Activated CD4-positive, alpha-beta T cell treated with anti-CD3 and anti-CD28 coated beads for 24 hours (primary cell): ENCODE measurements at places on chromosomes 2 and 18.
A peak's percentile ranks its signal among the peaks of the same experiment; 100 is the strongest.

GRCh38 chr2:35803126-35803525 lies 552.5 kb upstream of the CRIM1 start:
- DNase-seq = no peak

- DNase-seq = no peak
Observed at GRCh38 chr2:29783666-29784065, 137.7 kb downstream of the ALK start.

DNA sequence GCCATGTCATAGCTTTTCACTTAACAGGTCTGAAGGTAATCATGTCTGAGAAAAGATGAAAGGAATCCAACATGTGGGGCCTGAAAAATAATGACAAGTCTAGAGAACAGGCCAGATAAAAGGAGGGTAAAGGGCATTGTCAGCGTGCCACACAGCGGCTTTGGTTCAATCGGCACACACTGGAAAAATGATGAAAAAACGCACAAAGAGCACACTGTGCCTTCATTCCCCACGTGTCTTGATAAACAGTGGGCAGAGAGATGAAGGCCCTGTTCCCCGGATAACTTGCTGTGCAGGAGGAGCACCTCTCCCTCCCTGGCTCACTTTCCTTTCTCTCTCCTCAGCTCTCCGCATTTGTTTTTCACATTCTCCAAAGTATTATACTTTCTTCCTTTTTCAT lies 766.3 kb downstream of the TDRD15 start:
- no peak for DNase-seq

GRCh38 chr2:169782513-169782912 lies 16.2 kb upstream of the SSB start:
- no peak for DNase-seq

- DNase-seq = no peak
Observed at GRCh38 chr2:147989809-147990403, 30.6 kb downstream of the ORC4 start.

DNA sequence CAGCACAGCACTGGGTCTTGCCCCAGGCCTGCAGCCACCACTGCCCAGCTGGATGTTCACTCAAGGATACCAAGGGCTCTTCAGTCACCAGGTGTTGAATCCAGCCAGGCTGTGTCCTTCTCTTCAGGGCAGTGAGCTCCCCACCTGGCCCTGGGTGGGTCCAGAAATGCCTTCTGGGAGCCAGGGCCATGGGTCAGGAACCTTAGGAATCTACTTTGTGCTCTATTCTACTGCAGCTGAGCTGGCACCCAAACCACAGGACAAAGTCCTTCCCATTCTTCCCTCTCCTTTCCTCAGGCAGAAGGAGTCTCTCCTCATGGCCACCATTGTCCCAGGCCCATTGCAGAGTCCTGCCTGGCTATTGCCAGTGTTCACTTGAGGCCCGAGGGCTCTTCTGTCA lies 13.0 kb downstream of the STRADB start:
- no peak for DNase-seq

DNA sequence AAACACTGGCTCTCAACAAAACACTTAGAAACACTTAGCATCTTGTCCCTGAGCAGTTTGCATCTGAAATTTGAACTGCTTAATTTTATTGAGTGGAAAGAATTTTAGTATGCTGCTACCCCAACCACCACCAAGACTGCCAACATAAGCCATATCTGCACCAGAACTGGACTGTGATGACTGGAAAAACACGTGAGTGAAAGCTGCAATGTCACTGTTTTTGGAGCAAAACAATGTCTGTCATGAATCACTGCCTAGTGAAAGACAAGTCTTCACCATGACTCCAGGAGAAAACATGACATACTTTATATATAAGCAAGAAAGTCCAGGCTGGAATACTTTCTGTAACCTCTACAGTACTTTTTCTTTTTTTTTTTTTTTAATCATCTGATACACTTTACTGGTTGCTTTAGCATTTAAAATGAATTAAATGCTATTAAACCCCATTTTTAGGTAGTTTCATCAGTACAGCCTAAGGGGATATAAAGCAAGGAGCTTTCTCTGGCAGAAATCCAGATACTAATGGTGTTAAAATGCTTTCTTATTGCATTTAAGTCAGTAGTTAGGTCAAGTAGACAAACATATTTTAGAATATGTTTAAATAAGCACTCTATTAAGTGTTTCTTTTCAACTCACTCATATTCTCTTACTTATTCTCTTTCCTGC lies 2129.4 kb upstream of the PIK3C3 start:
- no peak for DNase-seq

DNA sequence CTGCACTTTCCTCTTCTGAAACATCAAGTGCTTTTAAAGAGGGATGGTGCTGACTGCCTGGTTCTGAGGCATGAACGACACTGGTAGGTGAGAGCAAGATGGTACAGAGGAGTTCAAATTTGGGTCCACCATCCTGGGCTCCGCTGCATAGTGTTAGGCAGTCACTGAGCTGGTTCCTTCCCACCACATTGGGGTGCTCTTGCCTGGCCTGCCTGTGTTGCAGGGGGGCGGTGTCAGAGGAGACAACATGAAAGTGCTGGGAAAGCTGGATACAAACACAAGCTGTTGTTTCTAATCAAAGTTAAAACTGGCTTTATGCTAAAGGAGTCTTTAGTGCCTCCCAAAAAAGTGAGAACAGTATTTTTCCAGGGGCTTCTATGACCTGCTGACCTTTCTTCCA lies 258.1 kb downstream of the GBX2 start:
- DNase-seq = no peak

DNA sequence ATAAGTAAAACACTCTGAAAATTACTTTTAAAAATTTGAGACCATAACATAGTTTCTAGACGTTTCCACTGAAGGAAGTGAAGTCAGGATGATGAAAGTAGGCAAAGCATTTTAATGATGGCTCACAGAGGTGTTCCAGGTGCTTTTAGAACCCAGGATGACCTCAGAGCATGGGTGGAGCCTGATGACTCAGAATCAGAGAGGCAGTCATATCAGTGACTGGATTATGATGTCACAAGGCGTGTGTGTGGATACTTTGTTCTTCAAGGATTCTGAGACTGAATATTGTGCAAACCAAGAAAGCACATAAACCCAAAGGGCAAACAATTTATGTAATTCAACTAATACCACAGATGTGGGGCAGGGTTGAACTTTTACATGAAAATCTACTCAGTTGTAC lies 208.0 kb upstream of the FBXO11 start:
- DNase-seq = peak; percentile 23

- no peak for DNase-seq
Observed at GRCh38 chr18:58603375-58604067, 25.4 kb downstream of the ALPK2 start.

DNA sequence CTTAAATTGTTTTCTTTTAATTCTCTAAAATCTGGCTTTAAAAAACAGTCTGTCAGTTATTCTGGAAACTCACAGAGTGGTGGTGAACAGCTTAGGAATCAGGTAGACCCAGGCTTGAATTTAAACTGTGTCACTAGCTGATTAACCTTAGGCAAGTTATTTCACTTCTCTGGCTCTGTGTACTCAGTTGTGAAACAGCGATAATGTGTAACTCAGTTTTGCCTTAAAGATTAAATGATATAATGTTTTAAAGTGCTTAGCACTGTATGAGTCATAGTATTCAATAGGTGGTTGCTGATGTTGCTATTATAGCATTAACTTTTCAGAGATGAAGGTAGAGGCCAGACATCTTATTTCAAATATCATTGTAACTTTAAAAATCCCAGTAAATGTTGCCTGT lies 40.7 kb downstream of the PKP4 start:
- no peak for DNase-seq

DNA sequence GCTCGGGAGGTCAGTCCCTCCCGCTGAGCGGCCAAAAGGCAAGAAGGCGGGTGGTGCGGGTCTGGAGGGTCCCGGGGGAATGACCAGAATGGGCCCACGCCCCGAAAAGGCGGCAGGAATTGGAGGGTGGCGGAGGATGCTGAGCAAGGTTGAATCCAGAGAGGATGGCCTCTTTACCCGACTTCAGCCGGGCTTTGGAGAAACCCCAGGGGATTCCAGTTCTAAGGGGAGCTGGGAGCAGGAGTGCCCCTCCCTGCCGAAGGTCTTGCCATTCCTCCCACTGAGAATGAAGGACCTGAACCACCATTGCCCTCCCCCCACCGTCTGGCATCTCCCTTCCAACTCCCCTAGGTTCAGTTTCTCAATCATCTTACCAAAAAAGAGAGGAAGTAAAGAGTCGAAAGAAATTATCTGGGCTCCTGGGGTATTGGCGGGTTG lies 38.9 kb upstream of the ATP6V1B1 start:
- no peak for DNase-seq

DNA sequence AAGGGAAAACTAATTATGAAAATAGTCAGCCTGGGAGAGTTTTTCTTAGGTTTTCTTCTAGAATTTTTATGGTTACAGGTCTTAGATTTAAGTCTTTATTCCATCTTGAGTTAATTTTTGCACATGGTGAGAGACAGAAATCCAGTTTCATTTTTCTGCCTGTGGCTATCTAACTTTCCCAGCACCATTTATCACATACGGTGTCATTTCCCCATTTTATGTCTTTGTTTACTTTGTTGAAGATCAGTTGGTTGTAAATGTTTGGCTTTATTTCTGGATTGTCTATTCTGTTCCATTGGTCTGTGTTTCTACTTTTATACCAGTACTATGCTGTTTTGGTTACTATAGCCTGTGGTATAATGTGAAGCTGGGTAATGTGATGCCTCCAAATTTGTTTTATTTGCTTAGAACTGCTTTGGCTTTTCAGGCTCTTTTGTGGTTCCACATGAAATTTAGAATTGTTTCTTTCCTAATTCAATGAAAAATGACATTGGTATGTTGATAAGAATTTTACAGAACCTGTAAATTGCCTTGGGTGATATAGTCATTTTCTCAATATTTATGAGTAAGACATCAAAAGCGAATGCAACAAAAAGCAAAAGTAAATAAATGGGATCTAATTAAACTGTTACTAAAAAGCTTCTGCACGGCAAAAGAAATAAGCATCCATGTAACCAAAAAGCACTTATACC lies 146.1 kb upstream of the NOL4 start:
- no peak for DNase-seq

GRCh38 chr2:136122661-136123060 lies 4.7 kb upstream of the CXCR4 start:
- no peak for DNase-seq

DNA sequence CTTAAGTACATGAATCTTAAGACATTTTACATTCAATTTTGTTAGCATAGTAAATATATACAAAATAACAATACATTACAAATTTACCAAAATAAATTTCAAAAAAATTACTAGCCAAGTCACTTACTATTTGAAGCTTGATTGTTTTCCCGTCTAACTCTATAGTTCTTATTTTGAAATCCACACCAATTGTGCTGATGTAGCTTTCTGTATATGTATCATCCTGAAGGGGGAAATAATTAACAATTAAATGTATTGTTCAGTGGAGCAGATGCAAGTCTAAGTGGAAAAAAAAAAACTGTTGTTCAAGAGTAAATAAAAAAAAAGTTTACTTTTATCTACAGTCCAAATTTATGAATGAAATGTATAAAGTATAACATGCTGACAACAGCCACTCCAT lies 32.1 kb downstream of the RAB1A start:
- DNase-seq = no peak

GRCh38 chr2:6506859-6507258 lies 358.8 kb downstream of the CMPK2 start:
- no peak for DNase-seq

- no peak for DNase-seq
Observed at GRCh38 chr2:177030451-177031105, 182.0 kb upstream of the HNRNPA3 start.

DNA sequence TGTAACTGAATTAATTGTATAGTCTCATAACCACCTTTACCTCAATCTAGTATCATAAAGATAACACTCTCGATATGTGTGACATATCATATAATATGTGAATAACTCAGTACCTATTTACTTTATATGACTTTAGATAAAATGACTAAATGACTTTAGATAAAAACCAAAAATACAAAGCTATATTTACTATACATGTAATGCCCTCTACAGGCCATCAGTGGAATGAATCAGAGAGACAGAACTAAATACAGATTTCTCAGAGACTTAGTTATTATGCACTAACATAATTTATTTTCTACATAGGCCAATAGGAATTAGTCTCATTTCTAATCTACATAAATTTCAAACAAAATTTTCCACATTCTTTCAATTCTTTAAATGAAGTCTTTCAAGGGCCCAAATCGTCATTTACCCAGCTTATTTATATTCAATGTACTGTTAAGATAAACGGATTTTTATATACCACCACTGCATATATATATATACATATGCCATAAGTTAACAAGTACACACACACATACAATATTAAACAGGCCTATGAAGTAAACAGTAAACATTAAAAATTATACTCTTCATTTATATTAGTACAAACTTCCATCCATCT lies 219.9 kb downstream of the EXOC6B start:
- no peak for DNase-seq

DNA sequence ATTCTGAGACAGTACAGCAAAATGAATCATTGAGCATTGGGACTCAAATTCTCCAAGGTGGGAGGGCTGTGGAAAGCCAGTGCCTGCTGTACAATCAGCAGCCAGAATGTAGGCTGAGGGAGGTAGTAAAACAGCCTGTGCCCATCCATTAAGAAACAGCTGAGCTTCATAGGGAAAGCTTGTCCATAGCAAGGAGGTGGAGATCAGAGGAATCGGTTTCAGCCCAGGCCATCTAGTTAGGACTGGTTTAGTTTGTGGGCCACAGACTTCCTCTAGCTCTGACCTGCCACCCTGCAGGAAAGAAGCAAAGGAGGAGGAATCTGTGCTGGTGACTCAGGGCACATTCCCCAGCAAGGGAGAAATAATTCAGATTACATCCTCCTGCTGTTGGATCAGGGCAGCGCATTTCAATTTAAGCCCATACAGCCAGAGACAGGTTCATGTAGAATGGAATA lies 333.4 kb downstream of the SETBP1 start:
- no peak for DNase-seq

GRCh38 chr2:224734949-224735348 lies 18.8 kb upstream of the CCDC195 start:
- no peak for DNase-seq

DNA sequence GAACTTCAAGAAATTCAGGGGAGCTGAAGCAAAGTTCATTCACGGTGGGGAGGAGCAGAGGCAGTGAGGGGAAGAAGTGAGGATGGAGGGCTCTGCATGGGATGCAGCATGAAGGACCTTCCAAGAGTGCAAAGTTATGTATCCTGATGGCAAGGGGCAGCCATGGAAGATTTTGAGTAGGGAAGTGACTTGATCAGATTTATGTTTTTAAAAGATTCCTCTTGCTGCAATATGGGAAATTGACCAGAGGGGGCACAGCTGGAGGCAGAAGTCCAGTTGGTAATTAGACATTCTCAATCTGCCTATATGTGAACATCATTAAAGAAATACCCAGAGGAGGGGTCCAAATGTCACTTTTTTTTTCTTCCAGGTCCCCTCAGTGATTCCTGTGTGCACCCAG lies 21.5 kb upstream of the ANXA4 start:
- DNase-seq = no peak

DNA sequence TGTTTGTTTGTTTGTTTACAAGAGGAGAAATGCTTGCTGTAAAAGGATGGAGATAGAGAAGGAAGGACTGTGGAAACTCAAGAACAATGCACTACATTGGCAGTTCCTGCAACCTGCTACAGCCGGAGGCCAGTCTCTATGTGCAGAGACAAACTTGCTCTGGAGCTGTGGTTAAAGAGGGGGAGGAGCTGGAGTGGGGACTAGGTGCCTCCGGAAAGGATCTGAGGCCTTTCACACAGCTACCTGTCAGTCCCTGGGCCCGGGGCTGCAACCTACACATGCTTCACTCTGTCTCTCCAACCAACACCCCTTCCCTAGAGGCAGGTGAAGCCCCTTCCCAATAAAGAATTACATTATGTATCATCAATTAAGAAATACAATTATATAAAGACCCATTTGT lies 1234.0 kb upstream of the ZEB2 start:
- no peak for DNase-seq
